ENCODE measurements at places on chromosomes 12 and 14.

GRCh38 chr12:113381220-113381619, 22.5 kb downstream of the SDS start:
- no peak for DNase-seq

DNA sequence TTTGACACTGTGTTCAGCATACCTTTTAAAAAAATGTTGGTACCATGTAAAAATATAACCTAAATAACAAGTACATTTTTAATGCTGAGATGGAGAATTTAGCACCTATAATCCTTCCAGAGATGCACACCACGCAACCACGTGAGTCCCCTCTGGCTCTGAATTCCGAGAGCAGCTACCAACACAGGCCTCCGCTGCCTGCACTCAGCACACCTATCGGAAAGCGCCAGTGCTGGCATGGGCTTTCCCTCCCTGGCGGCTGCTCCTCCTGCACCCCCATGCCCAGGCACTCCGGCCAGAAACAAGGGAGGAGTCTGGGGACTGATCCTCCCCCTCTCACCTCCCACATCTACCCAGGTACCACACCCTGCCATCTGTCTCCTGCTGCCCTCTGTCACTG, 47.0 kb downstream of the ITPK1 start:
- DNase-seq, result no peak

GRCh38 chr12:44248436-44248835, 412.6 kb downstream of the TMEM117 start:
- no peak for DNase-seq

- no peak for DNase-seq
Observed at GRCh38 chr14:90678420-90678819, 137.8 kb downstream of the TTC7B start.

DNA sequence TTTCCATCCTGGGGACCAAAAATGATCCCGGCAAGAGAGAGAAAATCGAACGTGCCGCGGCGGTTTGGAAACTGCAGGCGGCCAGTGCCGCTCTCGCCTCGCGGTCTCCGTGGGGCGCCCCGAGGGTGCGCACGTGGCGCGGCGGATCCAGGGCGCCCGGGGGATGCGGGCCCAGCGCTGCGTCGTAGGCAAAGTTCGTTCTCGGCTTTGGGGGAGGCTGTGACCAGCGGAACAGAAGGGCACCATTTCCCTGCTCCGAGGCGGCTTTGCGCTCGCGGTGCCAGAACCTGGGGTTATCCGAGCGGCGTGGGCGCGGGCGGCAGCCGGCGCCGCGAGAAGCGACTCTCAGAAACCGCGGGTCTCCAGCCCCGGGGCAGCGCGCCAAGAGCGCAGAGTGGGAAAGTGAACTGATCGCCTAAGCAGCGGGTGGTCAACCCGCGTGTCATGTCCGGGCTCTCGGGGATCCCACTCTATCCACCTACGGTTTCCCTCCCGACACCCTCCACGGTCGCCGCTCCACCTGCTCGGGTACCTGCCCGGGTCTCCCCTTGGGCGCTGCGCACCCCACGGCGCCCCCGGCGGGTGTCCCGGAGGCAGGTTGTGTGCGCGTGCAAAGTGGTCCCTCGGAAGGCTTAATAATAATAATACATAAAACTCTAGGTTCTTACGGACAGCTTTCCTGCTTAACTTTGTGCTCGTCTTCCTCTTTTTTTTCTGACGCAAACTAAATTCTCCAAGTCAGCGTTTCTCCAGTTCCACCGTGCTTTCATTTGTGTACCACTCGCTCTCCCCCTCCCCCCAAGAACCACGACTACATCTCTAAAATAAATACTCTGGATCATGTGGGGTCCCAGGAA, 1.2 kb downstream of the ESRRB start:
- DNase-seq, result no peak

DNA sequence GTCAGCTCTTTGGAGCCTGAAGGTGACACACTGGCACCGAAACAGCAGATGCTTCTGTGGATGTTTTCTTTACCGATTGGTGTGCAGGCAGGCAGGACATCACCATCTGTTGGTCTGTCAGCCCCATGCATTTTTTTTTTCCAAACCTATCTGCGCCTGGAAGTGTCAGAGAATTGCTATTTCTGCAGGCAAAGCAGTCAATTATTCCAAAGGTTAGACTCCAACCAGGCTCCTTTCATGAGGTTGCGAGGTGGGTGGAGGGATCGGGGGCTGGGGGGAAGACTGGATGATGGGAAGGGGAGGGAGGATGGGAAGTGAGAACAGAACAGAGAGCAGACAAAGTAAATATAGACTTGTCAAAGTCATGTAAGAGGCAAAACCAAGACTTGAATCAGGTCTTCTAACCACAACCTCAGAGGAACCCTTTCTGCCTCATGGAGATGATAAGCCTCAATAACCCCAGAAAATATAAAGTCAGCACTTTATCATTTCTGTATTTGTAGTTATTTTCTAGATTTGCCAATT, 117.7 kb downstream of the OTOGL start:
- no peak for DNase-seq

- no peak for DNase-seq
Observed at GRCh38 chr12:110744151-110744571, 1.5 kb upstream of the PPP1CC start.

DNA sequence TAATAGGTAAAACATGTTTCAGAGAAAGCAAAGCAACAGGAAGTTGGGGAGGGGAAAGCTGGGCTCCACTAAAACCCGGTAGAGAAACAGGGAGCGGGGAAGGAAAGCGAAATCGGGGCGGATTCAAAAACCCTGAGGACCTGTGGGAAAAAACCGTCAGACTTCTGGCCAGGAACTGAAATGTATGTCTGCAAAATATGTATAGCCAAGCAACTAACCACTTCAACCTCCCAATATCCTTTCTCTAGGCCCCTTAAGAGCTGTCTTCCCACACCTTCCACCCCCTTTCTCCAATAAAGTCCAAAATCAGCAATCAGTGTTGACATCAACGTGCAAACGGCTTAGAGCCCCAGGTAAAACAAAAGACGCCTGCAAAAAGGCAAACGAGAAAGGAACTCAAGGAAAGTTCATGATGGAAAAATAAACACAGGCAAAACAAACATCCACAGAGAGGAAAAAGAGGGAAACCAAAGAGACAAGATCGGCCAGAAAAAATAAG, 32.8 kb downstream of the SIX1 start:
- DNase-seq, result no peak

- no peak for DNase-seq
Observed at GRCh38 chr12:100993916-100994450, 199.4 kb downstream of the ANO4 start.

DNA sequence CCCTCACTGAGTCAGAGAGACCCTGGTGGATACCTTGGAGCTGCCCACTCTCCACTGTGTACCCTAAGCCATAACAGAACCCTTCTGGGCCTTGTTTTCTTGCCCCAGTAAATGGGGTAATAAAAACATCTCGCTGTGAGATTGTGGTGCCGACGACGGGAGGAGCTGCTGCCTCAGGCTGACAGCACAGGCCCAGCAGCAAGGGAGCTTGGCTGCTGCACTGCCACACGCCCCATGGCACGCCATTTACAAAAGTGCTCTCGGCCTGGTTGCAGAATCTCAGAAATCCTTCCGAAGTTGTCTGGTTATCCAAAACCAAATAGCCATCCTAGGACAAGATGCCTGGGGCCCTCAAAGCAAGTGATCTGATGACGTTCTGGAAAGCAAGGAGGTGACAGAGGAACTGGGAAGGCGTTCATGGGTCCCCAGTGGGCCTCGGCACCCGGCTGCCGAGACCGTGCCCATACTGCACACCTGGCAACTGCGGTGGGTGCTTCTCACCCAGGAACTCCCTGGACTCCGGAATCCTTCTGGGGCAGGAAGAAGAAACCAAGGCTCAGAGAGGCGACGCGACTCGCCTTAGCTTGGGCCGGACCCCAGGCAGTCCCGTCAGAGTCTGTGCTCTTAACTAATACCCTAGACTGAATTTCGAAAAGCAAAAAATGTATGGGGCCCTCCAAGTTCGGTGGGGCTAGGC, 26.7 kb downstream of the CHGA start:
- DNase-seq, result no peak

DNA sequence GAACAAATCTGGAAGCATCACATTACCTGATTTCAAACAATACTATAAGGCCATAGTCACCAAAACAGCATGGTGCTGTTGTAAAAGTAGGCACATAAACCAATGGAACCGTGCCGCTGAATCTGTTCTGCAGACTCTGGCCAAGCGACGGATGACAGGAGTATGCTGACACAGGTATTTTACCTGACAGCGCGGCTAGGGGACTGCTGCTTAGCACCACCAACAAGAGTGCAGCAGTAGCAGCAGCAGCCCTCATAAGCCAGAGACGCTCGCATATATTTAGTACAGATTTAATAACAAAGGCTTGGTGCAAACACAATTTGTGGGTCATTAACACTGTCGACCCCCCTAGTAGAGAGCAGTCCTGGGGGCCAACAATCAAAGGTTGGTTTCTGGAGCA, 677.6 kb upstream of the LMO3 start:
- DNase-seq, result no peak

- DNase-seq, result no peak
Observed at GRCh38 chr12:121318121-121318520, 21.6 kb upstream of the CAMKK2 start.

DNA sequence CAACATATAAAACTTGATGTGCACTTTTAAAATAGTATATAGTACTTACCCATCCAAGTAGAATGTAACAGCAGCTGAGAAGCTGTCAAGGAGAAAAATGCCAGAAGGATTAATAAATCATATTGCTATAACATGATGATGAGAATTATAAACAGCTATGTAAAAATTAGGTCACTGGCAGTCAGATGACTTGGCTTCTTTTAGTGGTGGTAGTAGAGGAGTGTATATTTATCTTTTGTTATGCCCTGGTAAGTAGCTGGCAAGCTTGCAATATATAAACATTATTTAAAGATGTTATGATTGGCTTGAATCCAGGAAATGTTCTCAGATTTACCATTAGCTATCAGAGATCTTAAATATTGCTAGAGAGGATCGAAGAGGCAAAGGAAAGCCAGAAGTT, 471.0 kb upstream of the MGAT4C start:
- DNase-seq, result no peak

DNA sequence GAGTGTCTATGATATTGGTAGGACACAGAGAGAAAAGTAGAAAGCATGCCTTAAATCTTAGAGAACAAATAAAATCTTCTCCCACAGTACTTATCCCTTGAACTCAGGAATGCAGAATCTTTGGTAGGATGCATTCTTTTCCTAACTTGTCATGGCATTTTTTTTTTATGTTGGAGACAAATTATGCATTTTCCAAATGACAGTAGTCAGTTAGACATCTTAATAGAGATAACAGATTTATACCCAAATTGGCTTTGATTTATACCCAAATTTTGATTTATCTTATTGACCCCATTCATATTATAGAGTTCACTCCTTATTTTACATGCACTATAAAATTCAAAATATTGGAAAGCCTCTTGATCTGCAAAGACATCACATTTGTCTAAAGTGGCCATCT, 132.9 kb downstream of the CNTN1 start:
- DNase-seq, result no peak

DNA sequence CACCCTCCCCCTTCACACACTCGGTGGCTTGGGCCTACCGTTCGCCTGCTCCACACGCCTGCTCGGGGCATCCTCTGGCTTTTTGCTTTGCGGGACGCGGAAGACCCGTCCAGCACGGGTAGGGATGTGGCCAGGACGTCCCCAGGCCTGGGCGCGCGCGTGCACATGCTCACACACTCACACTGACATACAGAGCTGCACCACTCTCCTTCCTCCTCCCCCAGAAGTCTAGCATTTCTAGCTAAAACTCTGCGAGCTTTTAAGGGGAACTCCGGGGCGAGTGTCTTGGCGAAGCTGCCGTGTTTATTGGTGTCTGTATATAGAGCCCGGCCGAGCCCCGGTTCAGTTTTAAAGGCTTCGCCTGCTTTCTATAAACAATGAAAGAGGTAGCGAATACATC, 5.0 kb downstream of the TBX5 start:
- DNase-seq, result no peak

DNA sequence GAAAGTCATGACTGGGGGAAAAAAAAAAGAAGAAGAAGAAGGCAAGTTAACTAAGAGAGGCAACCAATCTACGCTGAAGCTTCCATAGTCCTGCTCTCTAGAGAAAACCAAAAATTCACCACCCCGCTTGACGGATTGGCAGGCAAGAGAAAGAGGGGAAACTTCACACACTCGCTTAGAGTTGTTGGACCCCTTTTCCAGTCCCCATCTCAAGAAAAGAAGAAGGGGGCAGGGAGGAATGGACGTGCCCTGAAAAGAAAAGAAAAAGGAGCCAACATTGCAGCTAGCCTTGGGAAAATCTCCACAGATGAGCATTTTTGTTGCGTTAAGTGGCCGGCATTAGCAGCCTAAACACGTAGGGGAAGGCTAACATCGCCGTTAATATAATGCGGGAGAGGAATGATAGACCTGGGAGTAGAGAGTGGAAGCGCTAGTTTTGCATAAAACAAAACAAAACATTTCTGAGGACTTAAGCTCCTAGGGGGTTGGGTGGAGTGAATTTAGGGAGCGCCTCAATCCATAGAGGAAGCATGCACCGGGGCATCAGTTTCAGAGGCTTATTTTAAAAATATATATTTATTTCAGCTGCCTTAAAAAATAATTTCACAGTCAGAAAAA, 11.3 kb upstream of the FOXG1 start:
- DNase-seq, result no peak

DNA sequence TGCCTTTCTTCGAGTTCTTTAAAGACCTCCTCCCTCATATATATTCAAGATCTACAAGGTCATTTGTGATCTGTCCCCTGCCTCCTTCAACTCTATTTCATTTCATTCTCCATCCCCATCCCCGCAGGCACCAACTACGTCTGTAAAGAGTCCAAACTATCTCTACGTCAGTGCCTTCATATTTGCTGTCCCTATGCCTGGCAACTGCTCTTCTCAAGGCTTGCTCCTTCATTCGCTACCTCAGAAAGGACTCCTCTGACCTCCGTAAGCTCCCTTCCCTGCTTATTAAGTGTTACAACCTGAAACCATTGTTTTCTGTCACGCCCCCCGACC, 650 bp downstream of the LLPH start:
- no peak for DNase-seq

DNA sequence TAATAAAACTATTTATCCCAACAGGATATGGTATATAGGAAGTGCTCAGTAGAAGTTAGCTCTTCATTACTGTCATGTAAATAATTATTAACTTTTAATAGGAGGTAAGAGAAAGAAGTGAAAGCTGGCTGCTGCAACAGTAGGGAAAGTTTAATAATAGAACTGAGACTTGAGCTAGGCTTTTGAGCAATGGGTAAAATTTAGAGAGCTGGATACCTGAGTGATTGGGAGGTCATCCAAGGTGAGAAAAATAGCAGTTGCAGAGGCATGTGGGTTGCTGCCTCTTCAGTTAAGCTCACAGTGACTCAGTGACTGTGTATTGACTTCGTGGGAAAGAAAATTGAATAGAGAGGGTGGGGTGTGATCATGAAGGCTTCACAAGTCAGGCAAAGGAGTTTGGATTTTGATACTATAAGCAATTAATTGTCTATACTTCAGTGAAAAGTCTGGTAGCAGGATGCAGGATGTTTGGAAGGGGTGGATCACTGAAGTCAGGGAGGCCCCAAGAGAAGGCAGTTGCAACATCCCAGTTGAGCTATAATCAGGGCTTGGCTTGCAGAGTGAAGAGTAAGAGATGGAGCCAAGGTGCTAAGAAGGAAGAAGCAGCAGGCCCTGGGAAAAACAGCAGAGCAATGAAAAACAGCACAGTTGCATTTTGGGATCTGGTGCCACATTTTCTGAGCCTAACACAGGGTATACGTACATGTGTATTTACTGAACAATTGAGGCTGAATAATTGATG, 172.0 kb upstream of the FRMD6 start:
- DNase-seq, result no peak

GRCh38 chr14:70666361-70666686, 24.6 kb downstream of the TTC9 start:
- DNase-seq, result no peak

GRCh38 chr14:27040552-27040951, 442.7 kb upstream of the NOVA1 start:
- no peak for DNase-seq

All from left kidney (tissue), 8 donors.